Muscle of arm (tissue), 14 donors: ENCODE measurements at places on chromosomes 1 and 21. TPM values are rescaled to one million over a fixed set of nuclear protein-coding genes. Genes with fewer than 3 reads are reported as not detected.

The AJAP1 gene
- polyA plus RNA-seq, result 0.62 TPM

The PPOX gene
- polyA plus RNA-seq, result 14.1 TPM

The KRTAP21-2 gene
- polyA plus RNA-seq, result not detected

The LRRC39 gene
- polyA plus RNA-seq, result 181 TPM

The TBX19 gene
- 1.3 TPM for polyA plus RNA-seq

The MTARC2 gene
- polyA plus RNA-seq, result not detected

DNA sequence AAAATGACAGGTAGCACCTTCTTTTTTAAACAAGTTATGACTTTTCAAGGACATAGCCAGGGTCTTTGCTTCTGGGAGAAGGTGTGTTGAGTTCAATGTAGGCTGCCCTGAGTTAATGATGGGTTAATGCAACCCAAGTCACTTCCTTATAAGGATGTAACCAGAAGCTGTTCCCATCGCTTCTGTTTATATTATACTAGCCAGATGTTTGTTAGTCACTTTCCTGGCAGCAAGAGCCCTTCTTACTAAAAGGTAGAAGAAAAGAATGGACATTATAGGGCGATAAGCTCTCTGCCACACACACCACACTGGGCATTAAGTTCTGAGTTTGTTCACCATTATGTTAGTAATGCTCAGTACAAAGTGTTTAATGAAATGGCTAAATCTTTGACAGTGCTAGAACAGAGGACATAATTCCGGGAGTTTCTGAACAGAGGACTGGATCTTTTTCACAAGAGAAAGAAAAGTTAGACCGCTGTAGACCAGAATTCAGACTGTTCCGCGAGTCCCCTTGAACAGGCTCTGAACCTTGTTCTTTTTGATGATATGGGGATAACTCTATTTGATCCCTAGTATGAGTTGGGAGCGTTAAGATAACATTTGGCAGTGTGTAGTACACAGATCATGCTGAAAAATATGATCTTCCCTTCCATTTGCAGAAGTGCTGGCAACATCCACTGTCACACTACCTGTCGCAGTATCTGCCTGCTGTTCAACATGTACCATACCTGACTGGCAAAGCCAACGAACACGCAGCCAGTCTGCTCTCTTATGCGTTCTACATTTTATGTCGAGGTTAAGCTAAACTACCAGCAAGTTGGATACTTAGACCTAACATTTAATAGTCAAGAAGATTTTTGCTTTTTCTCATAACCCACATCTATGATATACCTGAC, 41.0 kb downstream of the DEGS1 start:
- DNase-seq, result no peak

DNA sequence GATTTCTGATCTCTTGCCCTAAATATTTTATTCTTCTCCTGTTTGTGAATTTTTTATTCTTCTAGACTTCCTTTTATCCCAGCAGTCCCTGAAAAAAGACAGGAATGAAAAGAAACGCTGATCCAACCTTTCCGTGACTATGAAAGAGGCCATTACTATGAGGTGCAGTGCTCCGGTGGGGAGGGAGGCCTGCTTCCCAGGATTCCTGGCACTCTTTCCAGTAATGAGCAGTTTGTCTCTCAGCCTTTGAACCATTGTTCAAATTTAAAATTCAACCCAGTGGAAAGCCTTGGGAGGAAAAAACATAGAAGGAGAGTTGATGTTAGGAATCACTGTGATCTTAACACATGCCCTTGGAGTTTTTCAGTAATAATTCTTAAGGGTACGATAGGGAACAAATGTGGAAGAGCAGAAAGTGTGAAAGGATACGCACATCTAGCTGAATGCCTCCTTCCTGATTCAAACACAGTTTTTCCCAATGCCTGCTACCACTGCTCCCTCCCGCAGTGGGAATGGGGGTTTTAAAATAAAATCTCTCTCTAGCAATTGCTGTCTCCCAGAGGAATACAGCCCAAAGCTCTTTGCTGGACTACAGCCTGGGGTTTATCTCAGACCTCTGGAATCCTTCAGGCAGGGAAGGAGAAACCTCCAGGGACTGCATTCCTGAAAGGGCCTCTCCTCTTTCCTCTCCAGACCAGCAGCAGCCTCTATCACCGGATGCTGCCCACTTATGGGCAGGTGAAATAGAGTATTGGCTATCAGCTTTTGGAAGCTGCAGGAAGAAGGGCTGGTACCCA, 6.1 kb downstream of the IER5 start:
- DNase-seq, result no peak

- no peak for DNase-seq
Observed at GRCh38 chr1:156750191-156750672, 1.2 kb downstream of the HDGF start.

- no peak for DNase-seq
Observed at GRCh38 chr21:27704567-27705166, 737.8 kb upstream of the ADAMTS5 start.

- DNase-seq, result no peak
Observed at GRCh38 chr1:235027862-235028250, 100.8 kb downstream of the TOMM20 start.

- no peak for DNase-seq
Observed at GRCh38 chr1:167122568-167122967, 28.7 kb downstream of the STYXL2 start.
